ENCODE measurements at places on chromosomes 1 and 21.

DNA sequence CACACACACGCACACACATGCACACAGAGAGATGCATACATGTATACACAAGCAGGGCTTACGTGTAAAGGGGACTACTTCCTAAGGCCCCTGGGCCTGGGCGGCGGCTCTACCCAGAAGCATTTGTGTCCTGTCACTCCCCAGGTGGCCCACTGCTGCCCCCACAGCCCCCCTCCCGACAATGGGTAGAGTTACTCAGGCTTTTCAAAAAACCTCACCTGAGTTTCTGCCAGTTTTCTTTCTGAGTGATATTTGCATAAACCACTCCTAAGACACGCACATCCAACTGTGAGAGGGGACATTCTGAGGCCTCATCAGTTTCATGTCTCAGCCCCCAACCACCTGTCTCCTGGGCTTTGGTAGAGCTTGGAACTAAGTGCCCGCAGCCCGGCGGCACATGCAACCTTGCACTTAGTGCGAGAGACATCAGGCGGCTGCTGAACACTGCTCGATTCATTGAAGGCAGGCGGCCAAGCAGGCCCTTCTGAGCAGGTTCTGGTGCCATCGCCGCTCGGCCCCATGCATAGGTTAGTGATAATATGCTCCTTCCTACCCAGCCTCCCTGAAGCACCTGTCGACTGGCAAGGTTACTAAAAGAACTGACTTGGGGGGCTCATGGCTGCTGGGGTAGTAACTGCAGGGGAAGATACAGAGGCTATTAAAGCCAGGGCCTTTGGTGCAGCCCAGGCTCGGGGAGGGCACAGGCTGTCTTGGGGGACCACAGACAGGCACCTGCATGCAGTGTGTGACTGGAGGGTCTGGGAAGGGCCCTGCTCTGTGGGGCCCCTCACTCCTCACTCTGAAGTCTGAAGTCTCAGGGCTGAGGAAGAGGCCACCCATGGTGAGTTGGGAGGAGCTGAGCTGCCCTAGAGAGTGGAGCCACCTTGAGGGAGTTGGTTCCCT is 364.2 kb upstream of the VAMP3 start:
- DNase-seq: no peak

- DNase-seq: peak; percentile 55
Observed at GRCh38 chr1:53681977-53682685, 56.8 kb downstream of the GLIS1 start.

DNA sequence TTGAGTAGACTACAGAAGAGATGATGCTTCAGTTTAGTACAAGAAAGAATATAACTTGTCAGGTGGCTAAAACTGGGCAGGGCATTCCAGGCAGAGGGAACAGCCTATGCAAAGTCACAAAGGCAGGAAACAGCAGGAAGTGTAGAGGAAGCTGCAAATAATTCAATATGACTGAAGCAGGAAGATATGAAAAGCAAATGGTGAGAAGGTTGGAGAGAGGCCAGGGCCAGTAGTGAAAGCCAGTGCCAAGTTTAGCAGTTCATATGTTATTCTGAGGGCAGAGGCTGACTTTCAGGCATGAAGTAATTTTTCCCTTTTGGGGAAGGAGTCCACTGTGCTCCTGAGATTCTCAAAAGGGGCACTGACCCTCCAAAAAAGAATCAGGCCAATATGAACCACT is 8.0 kb upstream of the YBX1 start:
- no peak for DNase-seq

DNA sequence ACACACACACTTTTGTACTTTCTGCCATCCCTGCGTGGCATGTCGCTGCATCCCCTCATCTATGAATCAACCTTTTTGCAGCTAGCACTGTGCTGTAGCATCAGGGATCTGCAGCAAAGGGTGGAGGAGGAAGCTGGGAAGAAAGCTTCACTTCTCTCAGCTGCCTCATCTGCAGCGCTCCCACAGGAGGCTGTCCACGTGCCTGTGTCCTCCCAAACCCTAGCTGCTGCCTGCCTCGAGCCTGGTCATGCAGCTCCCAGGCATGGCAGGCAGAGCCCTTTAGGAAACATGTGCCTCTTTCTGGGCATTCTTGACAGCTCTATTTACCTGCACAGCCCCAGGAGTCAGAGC is 262.1 kb upstream of the SGIP1 start:
- peak; percentile 81 for DNase-seq

GRCh38 chr1:155014709-155015508 is 12.3 kb downstream of the ZBTB7B start:
- DNase-seq: peak; percentile 29

GRCh38 chr1:218466341-218467010 is 121.3 kb downstream of the TGFB2 start:
- DNase-seq: no peak

DNA sequence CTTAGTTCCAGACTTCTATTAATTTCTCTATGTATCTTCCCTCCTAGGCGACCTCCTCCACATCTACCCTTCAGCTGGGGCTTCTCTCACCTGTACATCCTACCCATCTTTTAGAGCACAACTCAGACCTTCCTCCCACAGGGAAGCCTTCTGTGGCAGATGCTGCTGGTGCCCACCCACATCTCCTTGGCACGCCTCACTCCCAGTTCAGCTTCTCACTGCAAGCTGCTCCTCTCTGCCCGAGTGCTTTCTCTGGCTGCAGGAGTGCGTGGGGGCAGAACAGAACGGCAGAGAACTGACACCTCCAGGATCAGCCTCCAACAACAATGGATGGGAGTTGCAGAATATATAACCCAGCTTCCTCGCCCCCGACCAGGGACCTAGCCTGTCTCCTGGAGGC is 36.5 kb downstream of the ZBTB18 start:
- DNase-seq: no peak

DNA sequence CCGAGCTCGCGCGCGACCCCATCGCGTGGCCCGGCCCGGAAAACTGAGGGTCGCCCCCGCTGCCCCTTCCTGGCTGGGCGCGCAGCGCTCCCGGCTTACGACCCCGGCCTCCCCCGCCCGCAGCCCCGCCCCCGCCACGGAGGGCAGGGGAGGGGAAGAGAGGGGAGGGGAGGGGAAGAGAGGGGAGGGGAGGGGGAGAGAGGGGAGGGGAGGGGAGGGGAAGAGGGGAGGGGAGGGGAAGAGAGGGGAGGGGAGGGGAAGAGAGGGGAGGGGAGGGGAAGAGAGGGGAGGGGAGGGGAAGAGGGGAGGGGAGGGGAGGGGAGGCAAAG is 6.7 kb upstream of the ANKRD65 start:
- no peak for DNase-seq

- DNase-seq: no peak
Observed at GRCh38 chr1:5456090-5456811, 536.0 kb downstream of the NPHP4 start.

DNA sequence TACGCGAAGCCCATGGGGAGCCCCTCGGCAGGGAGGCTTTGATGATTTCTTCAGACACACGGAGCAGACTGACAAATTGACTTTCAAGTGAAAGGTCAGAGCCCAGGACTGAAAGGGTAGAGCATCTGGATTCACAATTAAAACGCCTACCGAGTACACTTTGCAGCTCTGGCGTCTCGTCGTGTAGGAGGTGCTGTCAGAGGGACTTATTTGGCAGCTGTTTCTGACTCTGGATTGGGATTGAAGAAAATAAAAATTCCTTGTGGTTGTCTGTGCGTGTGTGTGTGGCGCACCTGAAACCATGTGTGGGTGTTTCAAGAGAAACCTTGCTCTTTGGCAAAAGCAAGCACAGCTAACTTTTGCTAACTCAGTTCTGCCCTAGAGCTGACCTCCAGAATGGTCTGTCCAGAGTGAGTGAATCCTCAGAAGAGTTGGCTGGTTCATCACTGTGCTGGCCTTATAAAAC is 348.7 kb downstream of the HLX start:
- no peak for DNase-seq

DNA sequence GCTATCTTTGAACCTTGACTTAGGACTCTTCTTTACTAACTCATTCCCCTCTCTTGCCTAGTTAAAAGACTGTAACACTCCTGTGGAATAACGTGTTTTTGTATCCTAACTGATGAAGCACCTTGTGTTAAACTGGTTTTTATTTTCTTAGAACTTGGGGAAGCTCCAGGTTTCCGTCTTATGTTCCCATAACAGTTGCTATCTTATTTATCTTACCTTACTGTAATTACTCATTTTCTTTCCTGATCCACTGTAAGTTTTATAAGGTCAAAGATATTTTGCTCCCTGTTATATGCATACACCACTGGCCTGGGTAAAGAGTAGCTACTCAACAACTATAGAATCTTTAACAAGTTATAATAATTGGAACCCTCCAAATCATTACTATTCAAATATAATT is 43.1 kb downstream of the RPL5 start:
- no peak for DNase-seq

DNA sequence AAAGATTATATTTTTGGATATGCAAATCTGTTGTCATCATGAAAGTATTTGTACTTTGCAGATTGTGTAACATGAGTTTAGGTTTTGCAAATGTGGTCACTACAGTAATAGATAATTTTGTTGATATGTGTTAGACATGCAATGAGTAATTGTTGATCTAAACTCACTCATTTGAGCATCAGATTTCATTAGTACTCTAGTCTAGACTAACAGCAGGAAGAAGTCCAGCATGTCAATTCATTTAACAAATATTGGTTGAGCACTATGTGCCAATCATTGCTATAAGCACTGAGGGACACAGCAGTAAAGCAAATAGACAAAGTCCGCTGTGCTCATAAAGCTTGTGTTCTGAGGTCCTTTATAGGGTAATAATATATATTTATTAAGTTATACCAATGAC is 350.0 kb downstream of the USP25 start:
- no peak for DNase-seq

DNA sequence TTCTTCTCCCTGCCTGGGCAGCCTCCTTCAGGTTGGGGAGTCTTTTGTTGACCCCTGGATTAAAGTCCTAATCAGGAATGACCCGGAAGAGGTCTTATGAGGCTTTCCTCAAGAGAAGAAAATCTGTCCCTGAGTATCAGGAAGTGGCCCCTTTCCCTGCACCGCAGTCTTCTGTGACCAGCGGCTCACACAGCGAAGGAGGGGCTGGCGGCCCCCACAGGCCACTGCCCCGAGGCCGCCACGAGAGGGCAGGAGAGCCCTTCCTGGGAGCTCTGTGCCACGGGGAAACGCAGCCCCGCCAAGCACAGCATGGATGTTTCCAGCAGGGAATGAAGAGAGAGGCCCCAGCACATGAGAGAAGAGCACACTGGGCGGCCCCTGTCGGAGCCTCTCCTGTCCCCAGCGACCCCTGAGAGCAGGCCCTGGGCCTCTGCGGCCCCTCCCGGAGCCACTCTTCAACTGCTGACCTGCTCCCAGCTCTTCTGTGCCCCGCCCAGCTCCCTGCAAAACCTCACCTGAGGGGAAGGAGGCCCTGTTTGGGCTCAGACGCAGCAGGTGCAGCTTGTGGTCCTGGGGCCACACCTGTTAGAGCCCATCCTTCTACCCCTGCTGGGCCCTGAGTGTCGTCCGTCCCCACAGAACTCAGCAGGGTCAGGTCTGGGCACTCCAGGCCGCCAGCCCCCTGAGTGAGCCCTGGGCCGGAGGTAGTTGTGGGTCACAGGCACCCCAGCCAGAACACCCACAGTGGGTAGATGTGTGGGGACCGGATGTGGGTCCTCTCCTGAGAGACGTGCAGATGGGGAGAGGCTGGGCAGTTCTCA is 4.9 kb upstream of the POFUT2 start:
- peak; percentile 92 for DNase-seq

- peak; percentile 91 for DNase-seq
Observed at GRCh38 chr1:27574871-27575831, 28.8 kb downstream of the AHDC1 start.

DNA sequence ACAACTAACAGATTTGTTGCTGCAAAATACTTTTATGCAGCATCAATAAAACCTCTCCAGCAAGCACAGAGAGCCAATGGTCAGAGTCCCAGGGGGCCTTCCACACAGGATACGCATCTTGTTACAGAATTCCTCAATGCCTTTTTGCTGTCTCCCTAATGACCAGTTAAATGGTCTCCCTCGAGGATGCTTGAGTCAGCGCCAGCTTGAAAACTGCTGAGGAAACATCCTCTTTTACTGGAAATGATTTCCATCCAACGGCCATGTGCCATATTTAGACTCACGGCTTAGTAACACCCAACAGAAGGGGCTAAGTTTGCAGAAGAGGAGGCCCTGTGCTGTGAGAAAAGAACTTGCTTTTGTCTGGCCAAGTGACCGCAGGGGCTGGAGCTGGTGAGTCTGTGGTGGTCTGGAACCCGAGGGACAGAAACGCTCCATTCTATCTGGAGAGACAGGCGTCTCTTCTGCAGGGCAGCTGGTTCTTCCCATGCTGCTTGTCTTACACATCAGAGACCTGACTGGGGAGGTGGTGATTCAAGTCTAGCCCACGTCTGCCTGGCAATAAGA is 496.4 kb downstream of the SETD4 start:
- peak; percentile 65 for DNase-seq

DNA sequence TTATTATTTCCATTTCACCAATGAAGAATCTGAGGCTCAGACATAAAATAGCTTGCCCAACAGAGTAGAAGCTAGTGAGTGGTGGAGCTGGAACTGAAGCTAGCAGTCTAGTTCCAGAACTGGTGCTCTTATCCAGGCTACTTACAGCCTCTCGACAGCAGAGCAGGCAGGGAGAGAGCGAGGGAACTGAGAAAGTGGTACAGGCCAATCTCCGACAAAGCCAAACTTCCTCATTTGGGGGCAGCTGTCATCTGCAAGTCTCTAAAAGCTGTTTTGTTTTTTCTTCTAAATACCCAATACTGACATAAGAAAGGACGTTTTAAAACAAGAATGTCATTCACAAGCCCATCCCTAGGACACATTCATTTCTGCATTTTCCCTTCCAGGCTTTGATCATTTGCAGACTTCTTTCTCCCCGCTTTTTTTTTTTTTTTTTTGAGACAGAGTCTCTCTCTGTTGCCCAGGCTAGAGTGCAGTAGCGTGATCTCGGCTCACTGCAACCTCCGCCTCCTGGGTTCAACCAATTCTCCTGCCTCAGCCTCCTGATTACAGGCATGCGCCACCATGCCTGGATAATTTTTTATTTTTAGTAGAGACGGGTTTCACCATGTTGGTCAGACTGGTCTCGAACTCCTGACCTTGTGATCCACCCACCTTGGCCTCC is 20.0 kb downstream of the YIPF1 start:
- no peak for DNase-seq

DNA sequence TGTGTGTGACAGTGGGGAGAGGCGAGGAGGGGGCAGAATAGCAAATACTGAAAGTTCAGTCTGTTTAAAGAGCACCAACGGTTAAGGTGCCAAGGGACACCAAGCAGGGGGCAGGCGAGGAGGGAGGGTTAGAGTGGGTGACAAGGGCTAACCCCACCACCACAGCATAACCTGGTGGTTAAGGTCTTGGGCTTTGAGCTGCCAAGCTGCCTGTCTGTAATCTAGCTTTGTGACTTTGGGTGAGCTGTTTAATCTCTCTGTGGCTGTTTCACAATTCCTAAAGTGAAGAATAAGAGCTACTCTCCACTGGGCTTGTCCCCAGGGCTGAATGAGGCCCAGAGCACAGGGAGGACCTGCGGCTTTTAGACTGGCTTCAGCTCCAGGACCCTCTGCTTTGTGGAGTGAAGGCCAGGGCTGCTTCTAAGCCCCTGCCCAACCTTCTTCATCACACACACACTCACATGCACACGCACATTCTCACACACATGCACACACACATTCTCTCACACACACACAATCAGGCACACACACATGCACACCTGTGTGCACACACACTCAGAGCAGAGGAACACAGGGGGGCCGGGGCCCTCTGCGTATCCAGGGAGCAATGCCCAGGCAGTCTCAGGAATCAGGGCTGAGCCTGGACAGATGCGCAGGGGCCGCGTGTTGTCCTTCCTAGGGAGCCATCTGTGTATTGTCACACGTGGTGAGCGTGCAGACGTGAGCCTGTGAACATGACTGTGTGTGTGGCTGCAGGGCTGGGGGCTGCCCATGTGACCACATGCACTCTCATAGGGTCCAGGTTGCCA is 101.6 kb upstream of the TARDBP start:
- DNase-seq: no peak

Measured in left ventricle myocardium superior (tissue), 1 donor.